Head of caudate nucleus (tissue), 42 donors: ENCODE measurements at places on chromosomes 1 and 21.

- DNase-seq, result no peak
These were observed 9.9 kb downstream of the TTC3 start for GRCh38 chr21:37082856-37083528.

- DNase-seq, result no peak
These were observed 7.4 kb downstream of the ACADM start for GRCh38 chr1:75731881-75732280.

- no peak for DNase-seq
These were observed 22.0 kb downstream of the COA6 start for GRCh38 chr1:234395297-234395696.

DNA sequence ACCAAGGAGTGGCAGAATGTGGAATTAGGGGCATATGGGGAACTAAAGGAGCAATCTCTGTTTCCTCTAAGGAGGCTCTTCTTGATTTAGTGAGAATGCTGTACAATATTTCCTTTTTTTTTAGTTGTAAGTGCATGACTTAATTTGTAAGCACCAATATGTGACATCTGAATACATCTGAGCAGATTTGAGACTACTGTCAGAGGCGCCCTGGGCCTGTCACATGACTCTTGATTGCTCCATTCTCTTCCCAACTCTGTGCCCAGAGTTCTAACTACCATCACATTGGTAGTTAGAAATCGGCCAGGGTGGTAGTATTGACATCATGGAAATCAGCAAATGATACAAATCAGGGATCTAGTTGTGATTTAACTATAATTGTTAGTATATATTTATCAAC is 110.1 kb upstream of the LMO4 start:
- DNase-seq, result no peak

GRCh38 chr1:49630156-49630555 is 393.6 kb downstream of the AGBL4 start:
- DNase-seq, result no peak
